ENCODE measurements at places on chromosomes 3 and 15.

- no peak for DNase-seq
These were observed 84.8 kb upstream of the FOXB1 start for GRCh38 chr15:59918994-59919951.

GRCh38 chr3:120688121-120688520, 6.1 kb upstream of the HGD start:
- DNase-seq: no peak

DNA sequence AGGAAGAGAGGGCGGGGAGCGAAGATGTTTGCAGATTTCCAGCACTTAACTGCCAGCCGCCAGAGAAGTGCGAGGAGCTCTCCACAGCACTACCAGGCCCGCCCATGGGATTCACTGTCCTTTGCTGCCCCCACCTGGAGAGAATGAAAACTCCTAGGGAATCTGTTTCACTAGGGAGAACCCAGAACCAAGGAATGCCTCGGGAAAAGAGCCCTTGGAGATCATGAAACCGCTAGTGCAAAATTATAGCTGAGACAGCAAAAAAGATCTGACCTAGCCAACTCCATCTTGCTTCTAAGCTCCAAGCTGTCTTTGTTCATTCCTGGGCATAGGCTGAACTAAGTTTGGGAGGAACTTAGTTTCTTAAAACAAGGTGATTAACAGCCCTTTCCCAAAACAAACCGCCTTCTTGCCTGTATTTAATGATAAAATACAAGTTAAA, 82.6 kb upstream of the GCNT3 start:
- DNase-seq: peak; percentile 92

DNA sequence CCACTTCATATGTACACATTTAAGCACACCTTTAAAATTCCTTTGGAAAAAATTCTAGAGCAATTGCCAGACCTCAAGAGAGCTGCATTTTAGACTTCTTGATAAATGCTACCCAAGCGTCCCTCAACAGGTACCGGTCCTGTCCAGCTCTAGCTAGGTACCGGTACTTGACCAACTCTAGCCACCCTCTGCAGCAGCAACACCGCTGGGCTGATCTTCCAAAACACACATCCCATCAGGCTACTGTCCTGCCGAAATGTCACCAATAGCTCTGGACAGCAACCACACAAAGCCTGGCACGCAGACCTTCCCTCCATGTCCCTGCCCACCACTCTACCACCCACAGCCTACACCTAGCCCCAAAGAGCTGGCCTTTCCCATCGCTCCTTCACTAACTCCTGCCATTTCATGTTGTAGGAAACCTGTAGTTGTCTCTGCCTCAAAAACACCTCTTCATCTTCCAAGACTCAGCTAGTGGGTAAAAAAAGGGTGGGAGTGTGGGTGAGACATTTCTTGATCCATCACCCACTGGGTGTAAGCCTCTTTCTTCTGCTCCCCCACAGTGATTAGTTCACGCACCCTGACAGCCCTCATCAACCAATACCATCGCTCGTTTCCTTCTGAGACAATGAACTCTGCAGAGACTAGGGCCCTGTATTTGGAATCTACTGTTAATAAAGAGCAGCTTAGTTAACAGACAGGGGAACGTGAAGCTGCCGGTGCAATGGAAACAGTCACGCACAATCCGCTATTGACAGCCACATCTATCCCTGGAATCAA, 6.8 kb downstream of the CHSY1 start:
- peak; percentile 53 for DNase-seq

DNA sequence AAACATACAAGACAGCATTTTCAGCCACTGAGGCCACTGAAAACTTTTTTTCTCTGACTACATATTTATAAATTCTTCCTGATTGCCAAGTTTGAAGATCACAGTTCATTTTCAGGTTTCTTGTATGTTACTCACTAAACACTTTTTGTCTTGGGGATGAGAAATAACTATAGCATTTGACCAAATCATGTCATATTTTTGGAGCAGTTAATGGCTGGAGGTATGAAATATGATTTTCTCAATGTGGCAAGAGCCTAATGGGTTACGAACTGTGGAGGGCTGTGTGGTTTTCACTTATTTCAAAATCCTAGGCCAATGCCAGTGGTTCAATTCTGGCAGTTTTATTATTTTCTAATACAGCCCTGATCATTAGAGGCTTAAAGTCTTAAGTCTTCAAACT, 64.4 kb downstream of the USP13 start:
- no peak for DNase-seq

GRCh38 chr3:99777210-99777549, 40.5 kb upstream of the CMSS1 start:
- no peak for DNase-seq

DNA sequence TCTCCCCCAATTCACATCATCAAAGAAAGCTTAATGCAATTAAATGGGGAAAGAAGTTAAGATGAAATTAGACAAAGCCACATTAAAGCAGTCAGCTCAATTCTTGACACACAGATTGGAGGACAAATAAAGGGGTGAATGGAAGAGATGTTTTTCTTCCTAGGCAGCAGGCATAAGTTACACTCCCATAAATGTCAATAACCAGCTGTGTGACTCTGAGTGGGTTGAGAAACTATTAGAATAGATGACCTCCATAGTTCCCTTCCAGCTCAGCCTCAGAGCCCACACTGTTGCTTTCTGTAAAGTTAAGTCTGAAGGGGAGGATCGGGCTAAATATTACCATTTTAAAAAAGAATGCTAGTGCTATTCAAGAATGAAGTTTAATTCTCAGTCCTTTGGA, 71.0 kb downstream of the THBS1 start:
- no peak for DNase-seq

DNA sequence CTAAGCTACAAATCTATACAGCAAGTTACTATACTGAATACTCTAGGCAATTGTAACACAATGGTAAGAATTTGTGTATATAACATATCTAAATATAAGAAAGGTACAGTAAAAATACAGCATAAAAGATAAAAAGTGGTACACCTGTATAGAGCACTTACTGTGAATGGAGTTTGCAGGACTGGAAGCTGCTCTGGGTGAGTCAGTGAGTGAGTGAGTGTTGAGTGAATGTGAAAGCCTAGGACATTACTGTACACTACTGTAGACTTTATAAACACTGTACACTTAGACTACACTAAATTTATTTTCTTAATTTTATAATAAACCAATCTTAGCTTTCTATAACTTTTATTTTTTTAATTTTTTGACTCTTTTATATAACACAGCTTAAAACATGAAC, 123.1 kb downstream of the ZMAT3 start:
- no peak for DNase-seq

GRCh38 chr3:39028546-39028945, 23.2 kb downstream of the SCN11A start:
- no peak for DNase-seq

DNA sequence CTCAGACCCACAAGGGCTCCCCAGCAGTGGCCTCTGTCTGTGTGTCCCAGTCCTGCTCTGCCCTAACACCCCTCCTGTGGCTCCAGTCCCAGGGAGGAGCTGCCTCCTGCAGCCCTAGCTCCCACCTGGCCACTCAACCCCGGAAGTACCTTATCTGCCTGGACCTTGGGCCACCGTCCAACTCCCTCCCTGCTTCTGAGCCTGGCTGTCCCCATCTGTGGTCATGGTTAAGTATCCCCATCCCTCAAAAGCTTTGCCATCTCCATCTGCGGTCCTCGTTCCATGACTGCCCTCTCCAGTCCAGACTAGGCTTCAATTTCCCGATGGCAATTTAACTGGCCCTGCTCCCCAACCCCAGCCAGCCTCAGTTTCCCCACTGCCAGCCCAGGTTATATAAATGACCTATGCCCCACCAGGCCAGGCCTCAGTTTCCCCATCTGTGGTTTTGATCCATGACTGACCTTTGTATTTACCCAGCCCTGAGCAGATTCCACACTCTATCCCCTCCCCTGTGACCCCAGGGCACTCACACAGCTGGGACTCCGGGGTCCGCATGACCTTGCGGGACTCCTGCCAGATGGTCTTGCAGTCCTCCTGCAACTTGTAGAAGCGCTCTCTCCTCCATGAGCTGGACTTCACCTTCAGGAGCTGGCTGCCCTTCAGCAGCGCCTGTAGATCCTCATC, 9.6 kb downstream of the PLCD1 start:
- no peak for DNase-seq

DNA sequence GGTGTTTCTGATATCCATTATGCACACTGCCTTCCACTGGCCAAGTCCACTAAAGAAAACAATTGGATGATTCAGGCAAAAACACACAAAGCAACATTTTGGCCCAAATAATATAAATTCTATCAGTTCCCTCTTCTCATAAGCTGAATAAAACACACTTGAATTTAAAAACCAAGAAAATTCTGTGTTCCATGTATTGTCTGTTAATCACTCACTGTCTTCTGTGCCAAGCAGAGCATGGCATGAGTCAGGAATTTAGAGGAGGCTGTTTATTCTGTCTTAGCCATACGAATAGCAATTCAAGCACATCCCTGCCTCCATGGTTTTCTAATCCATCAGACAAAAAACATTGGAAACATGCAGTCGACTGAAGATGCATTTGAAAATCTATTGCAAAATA, 215.6 kb upstream of the UMPS start:
- no peak for DNase-seq

GRCh38 chr3:55718521-55718921, 231.4 kb upstream of the WNT5A start:
- no peak for DNase-seq

GRCh38 chr15:80242132-80242769, 9.8 kb downstream of the CTXND1 start:
- no peak for DNase-seq

- no peak for DNase-seq
These were observed 2.8 kb upstream of the DNAH1 start for GRCh38 chr3:52313188-52313773.

DNA sequence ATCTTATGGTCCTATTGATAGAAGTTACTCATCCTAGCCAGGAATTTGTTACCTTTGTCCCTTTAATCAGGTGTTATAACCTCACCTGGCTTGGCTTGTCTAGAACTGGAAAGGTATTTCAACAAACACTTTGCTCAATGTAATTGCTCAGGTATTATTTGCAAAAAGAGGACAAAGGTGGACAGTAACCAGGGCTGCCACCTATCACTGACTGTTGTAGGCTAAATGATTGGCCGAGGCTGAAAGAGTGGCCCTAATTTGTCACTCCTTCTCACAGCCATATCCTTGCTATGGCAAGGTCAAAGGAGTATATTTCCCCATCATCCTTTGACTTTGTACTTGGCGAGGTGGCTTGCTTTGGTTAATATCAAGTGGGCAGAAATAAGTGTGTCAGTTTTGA, 2.7 kb upstream of the SELENOS start:
- DNase-seq: no peak

- DNase-seq: no peak
These were observed 70.3 kb upstream of the GALNT15 start for GRCh38 chr3:16104156-16104555.

DNA sequence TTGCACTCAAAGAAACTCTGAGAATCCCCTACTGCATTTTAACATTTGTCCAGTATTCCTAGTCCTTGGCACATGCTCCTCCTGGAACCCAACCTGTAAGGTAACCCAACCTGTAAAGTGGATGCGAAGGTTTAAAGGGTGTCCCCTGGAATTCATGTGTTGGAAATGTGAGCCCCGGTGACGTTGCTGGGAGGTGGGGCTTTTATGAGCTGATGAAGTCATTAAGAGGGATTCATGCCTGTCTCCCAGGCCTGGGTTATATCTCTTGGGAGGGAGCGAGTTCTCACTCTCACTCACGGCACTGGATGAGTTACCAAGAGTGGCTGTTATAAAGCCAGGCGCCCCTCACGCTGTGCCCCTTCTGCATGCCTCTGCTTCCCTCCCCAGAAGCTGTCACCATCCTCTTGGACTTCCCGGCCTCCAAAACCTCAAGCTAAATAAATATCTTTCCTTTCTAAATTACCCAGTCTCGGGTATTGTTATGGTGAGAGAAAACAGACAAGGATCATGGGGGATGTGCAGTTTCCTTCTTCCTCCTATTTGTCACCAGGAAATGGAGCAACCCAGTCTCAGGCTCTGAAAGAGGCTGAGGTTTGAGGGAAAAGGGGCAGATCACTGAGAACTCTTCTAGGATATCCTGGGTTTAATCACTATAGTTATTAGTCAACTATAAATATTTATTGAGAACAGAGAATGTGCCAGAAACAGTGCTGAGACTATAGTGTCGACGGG, 7.6 kb downstream of the XXYLT1 start:
- no peak for DNase-seq

DNA sequence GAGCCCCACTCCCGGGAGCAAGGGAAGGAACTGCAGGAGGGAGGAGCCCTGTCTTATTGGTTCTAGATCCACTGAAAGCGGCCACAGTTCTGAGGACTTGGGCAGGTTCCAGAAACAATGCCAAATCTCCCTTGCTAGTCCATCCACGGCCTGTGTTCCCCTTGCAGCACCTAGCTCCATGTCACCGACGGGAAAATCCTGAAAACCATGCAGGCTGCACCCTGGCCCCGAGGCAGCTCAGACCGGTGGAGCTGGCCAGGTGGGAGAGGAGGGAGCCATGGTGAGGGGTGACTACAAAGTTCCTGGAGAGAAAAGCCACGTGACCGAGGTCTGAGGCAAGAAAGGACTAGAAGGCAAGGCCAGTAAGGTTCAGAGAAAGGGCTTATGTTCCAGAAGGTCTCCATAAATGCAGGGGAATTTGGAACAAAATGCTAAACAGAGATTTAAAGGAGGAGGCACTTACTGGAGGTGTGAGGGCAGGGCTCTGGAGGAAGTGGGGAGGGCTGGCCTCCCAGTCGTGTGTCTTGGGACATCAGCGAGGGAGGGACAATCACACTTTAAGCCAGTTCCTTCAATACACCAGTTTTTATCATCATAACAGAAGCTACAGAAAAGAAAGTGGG, 5.4 kb downstream of the MGLL start:
- no peak for DNase-seq

- DNase-seq: no peak
These were observed 4.4 kb upstream of the CA12 start for GRCh38 chr15:63385911-63386531.

DNA sequence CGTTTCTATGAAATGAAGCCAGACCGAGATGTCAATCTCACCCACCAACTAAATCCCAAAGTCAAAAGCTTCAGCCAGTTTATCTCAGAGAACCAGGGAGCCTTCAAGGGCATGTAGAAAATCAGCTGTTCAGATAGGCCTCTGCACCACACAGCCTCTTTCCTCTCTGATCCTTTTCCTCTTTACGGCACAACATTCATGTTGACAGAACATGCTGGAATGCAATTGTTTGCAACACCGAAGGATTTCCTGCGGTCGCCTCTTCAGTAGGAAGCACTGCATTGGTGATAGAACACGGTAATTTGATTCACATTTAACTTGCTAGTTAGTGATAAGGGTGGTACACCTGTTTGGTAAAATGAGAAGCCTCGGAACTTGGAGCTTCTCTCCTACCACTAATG, 41.9 kb upstream of the TRA2B start:
- no peak for DNase-seq

- DNase-seq: no peak
These were observed 73.1 kb upstream of the SPATA12 start for GRCh38 chr3:56987238-56987895.

DNA sequence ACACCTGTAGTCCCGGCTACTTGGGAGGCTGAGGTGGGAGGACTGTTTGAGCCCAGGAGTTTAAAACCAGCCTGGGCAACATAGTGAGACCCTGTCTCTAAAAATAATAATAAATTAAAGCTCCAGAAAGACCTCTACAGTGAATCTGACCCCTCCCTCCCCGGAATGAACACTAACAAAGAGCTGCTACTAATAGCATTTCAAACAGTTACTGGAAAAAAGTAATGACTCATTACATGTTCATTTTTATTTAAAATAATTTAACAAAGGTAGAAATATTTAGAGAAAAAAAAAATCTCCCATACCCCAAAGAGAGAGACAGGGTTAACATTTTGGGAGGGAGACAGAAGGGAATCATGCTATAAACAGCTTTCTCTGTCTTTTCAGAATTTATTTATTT, 2.2 kb upstream of the UBA3 start:
- DNase-seq: no peak

- no peak for DNase-seq
These were observed 52.8 kb upstream of the DGKG start for GRCh38 chr3:186414735-186415419.
